A549 treated with dexamethasone at 1 μM for 4 hours (cell line): ENCODE measurements at places on chromosomes 3 and 15. TPM values are rescaled to one million over a fixed set of nuclear protein-coding genes. Genes with fewer than 3 reads are reported as not detected.

The GUCA1C gene
- not detected in 5 replicates for total RNA-seq

The XYLB gene
- 2.8 to 5.1 TPM (median 4.3 TPM) in 5 replicates for total RNA-seq

The ABTB1 gene
- 9.6 to 18.7 TPM (median 15.4 TPM) in 5 replicates for total RNA-seq

The SENP8 gene
- 1.4 to 2.4 TPM (median 2.1 TPM) in 5 replicates for total RNA-seq

The FBXL2 gene
- 6.2 to 10.2 TPM (median 7.4 TPM) in 5 replicates for total RNA-seq

The ARPC4 gene
- 157 to 244 TPM (median 171 TPM) in 5 replicates for total RNA-seq

The DUOXA2 gene
- total RNA-seq: not detected in 5 replicates

The CCR1 gene
- not detected in 5 replicates for total RNA-seq

The ZNF710 gene
- total RNA-seq: 12.5 to 19.9 TPM (median 17.5 TPM) in 5 replicates
